Vagina (tissue), 2 donors: ENCODE measurements at places on chromosomes 11 and 22. TPM values are rescaled to one million over a fixed set of nuclear protein-coding genes. Genes with fewer than 3 reads are reported as not detected.

SCGB2A2 gene
- not detected for total RNA-seq

RASGRP2 gene
- total RNA-seq, result 27.5 TPM

MOV10L1 gene
- total RNA-seq, result 0.98 TPM

CTSW gene
- total RNA-seq, result 0.74 TPM

CCDC83 gene
- total RNA-seq, result not detected

PYGM gene
- total RNA-seq, result 0.98 TPM
